ENCODE measurements at places on chromosomes 12 and 14.

DNA sequence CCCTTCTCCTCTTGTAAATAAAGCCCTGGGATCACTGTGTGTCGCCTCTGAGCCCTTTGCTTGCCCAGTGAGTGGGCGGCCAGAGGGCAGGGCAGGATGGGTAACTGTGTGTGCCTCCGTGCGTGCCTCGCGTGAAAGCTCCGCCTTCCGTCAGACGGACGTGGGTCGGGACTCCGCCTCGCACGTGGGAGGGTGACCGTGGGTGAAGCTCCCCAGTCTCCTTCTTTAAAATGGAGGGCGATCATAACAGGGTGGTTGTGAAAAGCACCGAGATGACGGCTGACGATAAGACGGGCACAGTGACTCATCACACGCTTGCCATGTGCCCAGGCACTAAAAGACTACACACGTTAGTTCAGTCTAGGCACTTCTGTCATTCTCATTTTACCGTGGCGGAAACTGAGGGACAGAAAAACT lies 9.2 kb downstream of the PHB2 start:
- DNase-seq: no peak

DNA sequence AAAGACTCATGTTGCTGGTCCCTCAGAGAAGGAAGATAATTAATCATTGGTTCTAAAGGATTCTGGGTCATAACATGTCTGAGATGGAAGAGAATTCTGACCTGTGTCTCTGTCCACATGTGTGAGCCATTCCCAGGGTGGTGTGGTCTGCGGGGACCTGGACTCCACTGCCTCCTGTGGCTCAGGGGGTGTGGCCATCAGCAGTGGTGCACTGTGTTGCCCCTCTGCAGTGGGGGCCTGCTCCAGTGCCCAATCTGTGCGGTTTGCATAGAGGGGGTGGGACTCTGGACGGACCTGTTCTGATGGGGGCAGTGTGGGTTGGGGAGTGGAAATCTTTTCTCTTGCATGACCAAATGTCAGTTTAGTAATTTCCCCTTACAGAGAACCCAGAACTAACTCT lies 13.5 kb downstream of the KRT85 start:
- DNase-seq: no peak

- DNase-seq: no peak
Observed at GRCh38 chr14:104262515-104263514, 124.4 kb downstream of the KIF26A start.

GRCh38 chr12:85273381-85274314 lies 6.4 kb upstream of the ALX1 start:
- no peak for DNase-seq

DNA sequence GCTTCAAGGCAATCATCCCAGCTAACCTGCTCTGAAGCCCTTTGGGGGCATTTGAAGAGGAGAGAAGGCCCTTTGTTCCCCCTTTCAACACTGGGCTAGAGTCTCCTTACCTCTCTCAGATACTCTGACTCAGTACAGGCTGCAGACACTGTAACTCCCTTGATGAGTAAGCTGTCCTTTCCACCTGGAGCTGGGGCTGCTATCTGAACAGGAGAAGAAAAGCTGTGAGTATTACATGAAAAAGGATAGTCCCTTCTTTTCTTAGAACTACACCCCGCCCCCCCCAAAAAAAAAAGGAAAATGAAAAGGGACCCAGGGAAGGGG lies 186.6 kb upstream of the PLEKHG7 start:
- DNase-seq: no peak

GRCh38 chr14:100803226-100803625 lies 22.7 kb upstream of the MEG3 start:
- no peak for DNase-seq

DNA sequence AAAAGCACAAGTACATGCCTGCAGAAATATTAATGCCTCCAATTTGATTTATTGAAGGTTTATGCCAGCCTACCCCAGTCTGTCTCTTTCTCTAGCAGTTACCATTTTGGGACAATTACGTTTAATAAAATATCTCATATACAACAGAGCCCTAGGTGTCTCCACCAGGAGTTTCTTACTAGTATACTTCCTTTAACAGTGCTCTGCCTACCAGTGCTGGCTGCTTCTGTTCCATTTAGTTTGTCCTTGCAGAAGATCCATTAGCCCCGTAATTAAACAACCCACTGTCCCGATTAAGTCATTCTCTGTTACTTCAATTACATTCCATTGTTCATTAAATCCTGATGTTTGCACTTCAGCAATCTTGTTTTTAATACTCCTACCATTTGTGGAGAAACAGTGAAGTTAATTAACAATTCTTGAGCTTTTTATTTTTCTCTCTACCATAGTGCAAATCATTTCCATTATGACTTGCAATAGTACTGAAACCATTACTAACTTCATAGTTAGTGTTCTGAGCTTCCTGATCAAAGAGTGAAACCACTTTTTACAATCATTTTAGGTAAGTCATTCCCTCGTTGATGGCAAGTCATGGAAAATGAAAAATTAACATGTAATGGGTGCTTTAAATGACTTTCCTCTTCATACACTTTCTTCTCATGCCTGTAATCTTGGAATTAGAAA lies 121.1 kb downstream of the PLXNC1 start:
- no peak for DNase-seq

DNA sequence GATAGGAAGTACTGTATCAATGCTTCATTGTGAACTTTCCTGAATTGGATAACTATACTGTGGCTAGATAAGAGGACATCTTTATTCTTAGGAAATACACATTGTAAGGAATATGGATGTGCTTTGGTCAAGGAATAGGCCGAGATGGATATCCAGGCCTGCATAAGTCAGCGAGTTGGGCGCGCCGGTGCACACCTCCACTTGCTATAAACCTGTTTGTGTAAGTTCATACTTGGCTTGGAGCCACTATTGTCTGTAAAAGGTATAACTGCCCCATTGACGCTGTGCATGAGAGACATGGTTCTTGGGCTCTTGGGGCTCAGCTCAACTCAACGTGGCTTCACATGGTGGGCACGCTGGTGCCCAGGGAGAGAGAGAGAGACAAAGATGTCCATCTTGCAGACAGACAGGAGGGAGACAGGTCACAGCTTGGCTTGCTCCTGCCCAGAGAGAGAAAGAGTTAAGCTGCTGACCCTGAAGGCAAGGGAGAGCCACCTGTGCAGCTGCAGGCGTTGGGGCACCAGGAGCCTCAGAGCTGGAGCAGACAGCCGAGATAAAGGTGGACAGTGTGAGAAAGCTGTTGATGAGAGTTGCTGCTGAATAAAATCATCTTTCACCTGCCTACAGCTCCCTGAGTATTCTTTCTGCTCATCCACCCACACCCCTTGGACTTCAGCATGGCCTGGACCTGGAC lies 34.1 kb upstream of the COCH start:
- DNase-seq: no peak

- DNase-seq: no peak
Observed at GRCh38 chr12:59927032-59927431, 331.2 kb downstream of the SLC16A7 start.

- DNase-seq: no peak
Observed at GRCh38 chr12:114406984-114407841, 1.3 kb upstream of the TBX5 start.

DNA sequence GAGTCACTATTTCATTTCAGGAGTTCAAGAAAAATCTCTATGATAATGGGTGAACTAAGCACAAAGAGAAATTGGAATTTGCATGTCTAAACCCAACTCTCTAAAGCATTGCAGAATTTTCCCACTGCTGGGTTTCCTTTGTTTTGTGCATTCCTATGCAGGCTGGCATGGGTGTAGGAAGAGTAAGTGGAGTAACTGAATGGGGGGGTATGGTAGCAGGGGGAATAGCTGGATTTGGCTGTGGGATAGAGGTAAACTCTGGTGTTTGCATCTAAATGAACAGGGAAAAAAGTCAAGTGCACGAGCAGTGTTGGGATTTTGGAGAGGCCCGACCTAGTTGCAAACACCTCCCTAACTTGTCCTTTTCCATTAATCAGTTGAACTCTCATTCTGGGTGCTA lies 159.1 kb downstream of the ANO4 start:
- no peak for DNase-seq

GRCh38 chr14:98370352-98370751 lies 901.6 kb downstream of the BCL11B start:
- DNase-seq: no peak

DNA sequence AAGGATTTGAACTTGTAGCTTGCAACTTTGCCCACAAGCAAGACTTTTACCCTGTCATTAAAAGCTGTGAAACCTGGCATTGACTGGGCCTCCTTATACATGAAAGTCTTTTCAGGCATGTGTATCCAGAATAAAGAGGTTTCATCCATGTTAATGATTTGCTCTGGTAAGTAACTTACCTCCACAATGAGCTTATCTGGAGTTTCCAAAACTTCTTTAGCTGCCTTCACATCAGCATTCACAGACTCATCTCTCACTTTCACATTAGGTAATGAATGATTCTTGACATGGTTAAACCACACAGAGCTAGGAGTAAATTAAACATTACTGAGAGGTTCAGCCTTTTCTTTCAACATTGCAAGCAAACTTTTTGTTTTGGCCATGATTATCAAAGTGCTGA lies 234.4 kb upstream of the CLEC14A start:
- DNase-seq: no peak

GRCh38 chr12:48001505-48002413 lies 2.5 kb downstream of the COL2A1 start:
- DNase-seq: no peak

DNA sequence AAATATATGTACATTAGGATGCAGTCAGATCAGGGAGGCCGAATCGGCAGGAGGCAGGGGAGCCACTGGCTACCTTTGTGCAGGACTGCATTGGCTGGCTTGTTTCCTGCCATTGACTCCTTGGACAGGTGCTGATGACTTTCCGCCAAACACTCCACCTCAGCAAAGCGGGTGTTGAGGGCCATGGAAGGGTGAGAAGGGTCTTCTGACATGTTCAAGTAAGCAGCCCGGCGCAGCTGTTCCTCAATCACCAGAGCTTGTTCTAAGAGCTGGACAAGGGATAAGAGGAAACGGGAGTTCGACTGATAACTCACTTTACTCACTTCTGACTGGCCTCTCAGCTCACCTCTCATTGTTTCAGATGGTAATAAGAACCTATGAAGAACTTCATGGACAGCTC lies 4.9 kb upstream of the NOP2 start:
- no peak for DNase-seq

DNA sequence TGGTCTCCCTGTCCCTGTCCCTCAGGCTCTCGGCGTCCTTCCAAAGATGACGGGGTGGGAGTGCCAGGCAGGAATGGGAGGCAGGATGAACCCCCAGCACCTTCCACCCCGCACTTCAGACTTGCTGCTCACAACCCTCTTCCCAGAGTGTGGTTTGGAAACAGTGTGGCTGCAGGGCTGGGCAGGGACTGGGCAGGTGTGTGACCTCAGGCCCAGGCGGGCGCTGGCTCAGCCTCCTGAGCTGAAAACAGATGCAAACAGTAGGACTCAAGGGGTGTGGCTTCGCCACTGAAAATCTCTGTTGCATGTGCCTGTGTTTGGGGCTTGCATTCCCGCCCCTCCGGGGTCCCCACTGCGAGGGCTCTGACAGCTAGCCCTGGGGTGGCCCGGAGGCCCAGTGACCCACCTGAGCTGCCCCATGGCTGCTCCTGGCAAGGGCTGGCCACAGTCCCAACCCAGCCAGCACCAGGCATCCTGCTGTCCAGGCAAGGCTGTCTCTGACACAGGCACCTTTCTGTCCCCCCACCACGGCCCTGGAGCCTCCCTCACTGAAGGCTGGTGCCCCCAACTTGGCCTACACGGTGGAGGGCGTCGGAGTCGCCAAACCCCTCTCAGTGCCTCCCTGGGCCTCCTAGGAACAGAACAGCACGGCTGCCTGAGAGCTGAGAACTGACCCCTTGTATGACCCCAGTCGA lies 46.1 kb downstream of the BEGAIN start:
- DNase-seq: no peak

DNA sequence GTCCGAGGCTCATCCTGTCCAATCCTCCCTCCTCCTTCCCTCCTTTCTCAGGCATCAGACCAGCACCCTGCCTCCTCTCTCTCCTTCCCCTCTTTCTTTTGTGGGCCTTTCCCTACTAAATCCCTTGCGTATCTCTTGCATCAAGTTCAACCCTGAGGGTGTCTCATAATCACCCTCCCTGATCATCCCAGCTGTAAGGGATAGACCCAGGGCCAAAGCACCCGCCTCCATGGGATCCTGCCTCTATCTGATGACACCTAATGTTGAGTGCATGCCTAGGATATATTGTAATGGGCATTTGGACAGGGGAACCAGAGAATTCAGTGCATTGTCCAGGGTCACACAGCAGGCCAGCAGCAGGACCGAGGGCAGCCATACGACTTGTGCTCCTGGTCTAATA lies 84.9 kb downstream of the PHETA1 start:
- DNase-seq: no peak

DNA sequence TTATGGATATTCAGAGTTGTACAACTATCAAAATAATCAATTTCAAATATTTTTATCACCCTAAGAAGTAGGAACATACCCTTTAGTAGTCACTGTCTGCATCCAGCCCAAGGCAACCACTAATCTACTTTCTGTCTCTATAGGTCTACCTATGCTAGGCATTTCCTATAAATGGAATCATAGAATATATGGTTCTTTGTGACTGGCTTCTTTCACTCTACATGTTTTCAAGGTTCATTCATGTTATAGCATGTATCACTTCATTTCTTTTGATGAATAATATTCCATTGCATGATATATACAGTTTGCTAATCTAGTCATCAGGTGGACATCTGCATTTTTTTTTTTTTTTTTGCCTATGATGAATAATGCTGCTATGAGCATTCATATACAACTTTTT lies 112.4 kb downstream of the PPP1R12A start:
- no peak for DNase-seq

DNA sequence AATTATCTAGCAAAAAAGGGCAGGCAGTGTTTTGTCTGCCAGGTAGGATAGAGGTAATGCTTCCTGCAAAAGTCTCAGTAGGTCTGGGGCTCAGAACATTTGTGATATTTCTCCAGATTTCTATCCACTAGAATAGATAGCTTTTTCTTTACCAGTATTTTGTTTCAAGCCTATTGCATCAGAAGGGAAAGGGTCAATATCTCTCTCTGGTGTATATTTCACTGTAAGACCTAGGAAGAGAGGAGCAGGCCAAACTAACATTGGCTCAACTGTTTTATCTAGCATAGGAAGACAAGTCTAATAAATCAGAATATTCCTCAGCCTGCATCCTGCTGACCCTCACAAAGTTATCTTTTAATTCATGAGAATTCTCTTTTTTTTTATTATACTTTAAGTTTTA lies 106.7 kb upstream of the DAAM1 start:
- DNase-seq: no peak

DNA sequence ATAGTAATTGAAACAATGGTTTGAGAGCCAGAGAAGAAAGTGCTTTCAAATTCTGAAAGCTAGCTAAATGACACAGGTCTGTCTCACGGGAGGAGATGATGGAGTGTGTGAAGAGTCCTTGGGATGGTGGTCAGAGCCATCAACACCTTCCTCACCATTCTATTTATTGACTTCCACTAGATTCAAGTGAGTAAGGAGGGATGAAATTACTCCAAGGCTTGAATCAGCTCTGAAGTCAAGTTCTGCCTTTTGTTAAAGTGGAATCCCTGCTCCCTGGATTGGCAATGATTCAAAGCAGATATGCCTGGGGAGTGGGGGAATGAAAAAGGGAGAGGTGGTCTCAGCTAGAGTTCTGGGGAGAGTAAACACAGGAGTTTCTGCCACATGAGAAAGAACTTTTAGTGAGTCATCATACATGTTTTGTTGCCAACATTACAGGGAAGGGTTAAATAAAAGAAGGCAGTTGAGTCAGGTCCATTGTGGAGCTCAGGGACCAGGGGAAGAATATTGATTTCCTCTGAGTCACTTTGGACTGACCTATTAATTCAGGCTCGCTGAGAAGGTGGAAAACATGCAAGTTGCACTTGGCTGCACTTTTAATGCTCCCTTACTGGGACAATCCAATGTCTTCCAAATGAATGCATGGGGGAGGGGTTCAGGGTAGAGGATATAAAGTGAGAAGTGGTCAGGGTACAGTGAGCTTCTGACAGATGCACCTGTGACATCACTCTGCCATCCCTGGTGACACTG lies 142.7 kb downstream of the TBX5 start:
- no peak for DNase-seq

All from stimulated activated CD8-positive, alpha-beta memory T cell treated with anti-CD3 and anti-CD28 coated beads, Interleukin-15, amount 100 ng/mL, for 24 hours (primary cell).